ENCODE measurements at places on chromosomes 1 and 21.

DNA sequence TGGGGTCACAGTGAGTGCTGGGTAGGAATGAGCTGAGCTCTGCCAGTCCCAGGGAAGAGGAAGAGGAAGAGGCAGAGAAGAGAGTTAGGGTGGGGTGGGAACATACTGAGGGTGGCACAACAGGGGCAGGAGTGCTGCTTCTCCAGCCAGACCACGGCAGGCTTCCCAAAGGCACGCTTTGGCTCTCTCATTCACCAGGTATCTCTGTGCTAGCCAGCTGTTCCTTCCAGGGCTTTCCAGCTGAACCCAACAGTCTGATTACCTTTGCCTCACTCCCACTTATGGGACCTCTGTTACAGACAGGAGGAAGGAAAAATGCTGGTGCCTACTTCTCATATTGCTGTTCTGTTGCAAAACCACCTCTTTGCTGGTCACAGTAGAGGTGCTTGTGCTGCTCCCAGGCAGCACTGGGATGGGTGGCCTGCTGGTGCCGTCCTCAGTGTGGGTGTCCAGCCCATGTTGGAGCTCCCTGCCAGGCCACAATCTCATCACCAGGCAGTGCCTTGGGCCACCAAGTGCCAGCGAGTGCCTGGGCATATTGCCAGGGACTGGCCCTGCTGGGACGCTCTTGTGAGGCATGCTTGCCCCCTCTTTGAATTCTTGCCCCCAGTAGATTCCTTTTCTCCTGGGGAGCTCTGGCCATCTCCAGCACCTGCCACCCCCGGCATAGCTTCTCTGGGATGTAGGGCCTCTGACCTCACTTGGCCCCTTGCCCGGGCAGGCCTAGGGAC lies 2.1 kb downstream of the ADORA1 start:
- peak; percentile 6 for DNase-seq

DNA sequence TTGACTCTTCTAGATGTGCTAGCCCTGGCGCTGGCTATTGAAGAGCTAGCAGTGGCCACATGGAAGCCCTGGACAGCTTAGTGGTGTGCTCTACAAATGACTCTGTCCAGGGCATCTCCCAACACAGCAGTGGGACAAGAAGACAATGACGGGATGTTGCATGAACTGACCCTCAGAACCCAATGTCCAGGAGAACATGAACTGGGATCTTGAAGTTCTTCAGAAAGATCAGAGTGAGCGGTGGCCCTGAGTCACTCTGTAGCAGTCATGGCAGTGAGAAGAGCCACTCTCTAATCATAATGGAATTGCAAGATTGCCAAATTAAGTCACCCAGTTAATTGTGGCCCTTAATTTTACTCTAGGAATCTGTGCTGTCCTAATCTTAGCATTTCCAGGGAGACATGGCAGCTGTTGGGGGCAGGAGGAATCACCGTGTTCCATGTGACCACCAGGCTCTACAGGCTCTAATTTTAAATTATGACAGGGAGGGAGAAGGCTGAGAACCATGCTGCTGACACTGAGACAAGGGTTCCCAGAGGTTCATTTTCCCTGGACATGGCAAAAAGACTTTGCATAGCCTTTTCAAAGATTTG lies 10.2 kb upstream of the OBSCN start:
- DNase-seq = no peak

- no peak for DNase-seq
Observed at GRCh38 chr1:40901886-40902852, 40.0 kb upstream of the CITED4 start.

GRCh38 chr1:50322579-50322978 lies 100.7 kb downstream of the DMRTA2 start:
- DNase-seq = no peak

All from NCI-H1417 (cell line).